ENCODE measurements at places on chromosomes 11 and 22. TPM values are rescaled to one million over a fixed set of nuclear protein-coding genes. Genes with fewer than 3 reads are reported as not detected.
A peak's percentile ranks its signal among the peaks of the same experiment; 100 is the strongest.

DNA sequence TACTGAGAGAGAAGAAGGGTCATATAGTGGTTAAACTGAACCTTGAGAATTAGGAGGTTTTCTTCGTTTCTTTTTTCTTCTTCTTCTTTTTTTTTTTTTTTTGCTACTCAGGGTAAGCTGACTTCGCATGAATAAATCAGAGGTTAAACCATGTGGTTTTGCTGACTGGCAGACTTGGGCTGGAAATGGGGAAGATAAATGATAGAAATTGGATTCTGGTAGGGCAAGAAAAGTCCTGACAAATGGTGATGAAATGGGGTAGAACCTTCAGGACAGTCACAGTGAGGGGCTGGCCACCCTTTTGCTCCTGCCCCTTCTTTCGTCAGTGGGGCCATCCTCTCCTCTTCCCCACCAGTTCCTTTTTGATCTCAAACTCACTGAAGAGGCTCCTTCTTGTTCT is 1.6 kb upstream of the SWAP70 start:
- DNase-seq, result peak; percentile 29

DNA sequence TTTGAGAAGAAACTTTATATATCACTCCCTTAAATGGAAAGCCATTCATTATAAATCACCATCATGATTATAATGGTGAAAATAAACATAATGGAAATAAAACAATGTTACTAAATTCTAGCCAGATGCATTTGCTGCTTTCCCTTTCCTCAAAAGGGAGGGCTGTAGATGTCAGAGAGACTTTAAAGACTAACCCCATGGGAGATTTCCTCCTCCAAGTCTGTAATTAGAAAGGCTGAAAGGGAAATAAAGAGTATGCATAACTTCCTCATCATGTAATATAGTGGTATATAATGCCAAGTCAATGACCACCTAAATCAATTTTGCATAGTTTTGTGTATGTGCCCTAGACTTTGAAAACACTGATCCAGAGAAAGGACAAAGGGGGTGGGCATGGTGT is 6.4 kb downstream of the CD6 start:
- no peak for DNase-seq

DNA sequence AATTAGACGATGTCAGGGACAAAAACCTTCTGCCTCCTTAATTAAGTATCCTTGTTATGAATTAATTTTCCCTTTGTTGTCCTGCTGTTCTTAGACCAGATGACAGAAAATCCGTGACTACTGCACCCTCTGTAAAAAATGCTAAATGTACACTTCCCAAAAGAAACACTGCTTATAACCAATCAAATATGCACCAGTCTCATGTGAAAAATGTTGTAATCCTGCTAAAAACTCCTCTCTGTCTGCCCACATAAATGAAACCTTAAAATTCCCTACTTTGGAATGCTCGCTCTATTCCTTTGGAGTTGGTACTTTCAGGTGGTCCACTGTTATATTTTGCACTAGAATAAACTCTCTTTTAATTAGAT is 366.8 kb upstream of the CCDC179 start:
- DNase-seq, result no peak

Gene SCGB1D1
- total RNA-seq, result not detected

Gene TREH
- not detected for total RNA-seq

Gene IGF2
- 209 TPM for total RNA-seq

Gene TEX54
- total RNA-seq, result not detected

Gene FADS2
- total RNA-seq, result 180 TPM

Gene ACTN3
- not detected for total RNA-seq

Gene LDLRAD3
- total RNA-seq, result 14.9 TPM
